ENCODE measurements at places on chromosomes 13 and 19. TPM values are rescaled to one million over a fixed set of nuclear protein-coding genes. Genes with fewer than 3 reads are reported as not detected.

DNA sequence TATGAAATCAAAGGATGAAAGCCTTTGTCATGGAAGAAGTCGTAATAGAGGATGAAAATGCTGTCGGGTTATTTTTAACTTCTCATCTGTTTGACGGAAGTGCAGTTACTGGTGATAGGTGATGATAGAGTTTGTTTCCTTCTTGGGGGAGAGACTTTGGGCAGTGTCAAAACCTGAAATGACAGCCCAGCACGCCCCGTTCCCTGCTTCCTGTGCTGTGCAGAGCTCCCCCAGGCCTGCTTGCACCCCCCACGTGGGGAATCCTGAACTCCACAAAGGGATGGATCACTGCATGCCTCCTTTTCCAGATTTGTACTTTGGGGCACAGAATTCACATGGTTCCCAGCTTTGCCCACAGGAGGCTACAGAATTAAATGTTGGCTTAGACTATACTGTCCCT lies 102.7 kb downstream of the ATP11A start:
- peak; percentile 25 for DNase-seq
- peaks cover 14% of the 10 kb centered on the region for H3K36me3 ChIP-seq
- H3K4me3 ChIP-seq: no peak overlapping the region
- H3K4me1 ChIP-seq: no peaks in the 10 kb centered on the region
- no peaks in the 10 kb centered on the region for H3K27me3 ChIP-seq

GRCh38 chr13:76991432-76991795 lies 467 bp upstream of the CLN5 start:
- no peaks in the 10 kb centered on the region for H3K27me3 ChIP-seq
- H3K4me1 ChIP-seq: peaks cover 9% of the 10 kb centered on the region
- H3K4me3 ChIP-seq: peak overlapping the region; percentile 68
- H3K36me3 ChIP-seq: peaks cover 9% of the 10 kb centered on the region
- peak; percentile 20 for DNase-seq

GRCh38 chr13:28716511-28716910 lies 2.3 kb downstream of the SLC46A3 start:
- H3K36me3 ChIP-seq: no peaks in the 10 kb centered on the region
- peak; percentile 66 for DNase-seq
- H3K4me3 ChIP-seq: no peak overlapping the region

The ZNF358 gene
- 163 TPM for total RNA-seq

The ACP4 gene
- not detected for total RNA-seq

The ACTN4 gene
- 1,036 TPM for total RNA-seq

The POU2F2 gene
- not detected for total RNA-seq

The INAFM1 gene
- 33.7 TPM for total RNA-seq

The TNPO2 gene
- total RNA-seq: 82.6 TPM

DNA sequence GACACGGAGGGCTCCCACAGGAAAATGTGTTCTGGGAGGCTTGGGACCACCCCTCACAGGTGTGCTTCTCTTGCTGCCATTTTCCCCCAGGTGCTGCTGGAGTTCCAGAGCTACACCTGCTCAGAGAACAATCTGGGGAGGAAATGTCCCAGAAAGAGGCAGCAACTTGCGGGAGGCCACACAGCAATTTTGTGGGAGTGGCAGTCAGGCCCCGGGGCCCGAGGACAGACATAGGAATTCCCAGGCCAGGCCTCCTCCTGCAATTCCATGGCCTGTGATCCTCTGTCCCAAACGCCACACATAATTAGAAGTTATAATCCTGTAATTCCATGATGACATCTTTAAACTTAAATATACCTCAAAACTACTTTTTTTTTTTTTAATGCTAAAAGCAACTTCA lies 1.8 kb downstream of the RHPN2 start:
- no peak overlapping the region for H3K4me3 ChIP-seq
- H3K27ac ChIP-seq: no peak overlapping the region
- no peak for DNase-seq
- H3K4me1 ChIP-seq: no peaks in the 10 kb centered on the region

The RASIP1 gene
- 85.9 TPM for total RNA-seq

GRCh38 chr13:24178847-24179485 lies 18.4 kb downstream of the SPATA13 start:
- H3K4me1 ChIP-seq: no peaks in the 10 kb centered on the region
- DNase-seq: no peak
- no peak overlapping the region for H3K27ac ChIP-seq
- no peak overlapping the region for H3K4me3 ChIP-seq
- H3K27me3 ChIP-seq: no peaks in the 10 kb centered on the region

The RNF17 gene
- not detected for total RNA-seq

DNA sequence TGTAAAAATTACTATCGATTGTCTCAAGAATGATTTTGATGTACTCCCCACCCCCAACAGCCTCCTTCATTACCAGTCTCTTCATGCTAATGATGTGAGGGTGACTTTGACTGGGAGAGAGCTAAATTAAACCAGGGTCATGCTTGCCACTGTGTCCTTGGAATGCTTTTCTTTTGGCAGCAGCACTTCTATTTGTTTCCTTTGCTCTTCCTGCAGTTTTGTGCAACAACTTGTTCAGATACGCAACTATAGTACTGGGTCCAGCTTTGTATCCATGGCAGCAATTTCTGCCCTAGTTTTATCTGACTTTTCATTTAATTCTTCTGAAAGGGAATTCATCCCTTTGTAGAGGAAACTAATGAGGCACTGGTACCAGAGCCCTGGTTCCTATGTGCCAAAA lies 2792.1 kb downstream of the PCDH9 start:
- H3K36me3 ChIP-seq: no peaks in the 10 kb centered on the region
- H3K4me3 ChIP-seq: no peak overlapping the region
- H3K27ac ChIP-seq: no peak overlapping the region
- H3K27me3 ChIP-seq: no peaks in the 10 kb centered on the region

DNA sequence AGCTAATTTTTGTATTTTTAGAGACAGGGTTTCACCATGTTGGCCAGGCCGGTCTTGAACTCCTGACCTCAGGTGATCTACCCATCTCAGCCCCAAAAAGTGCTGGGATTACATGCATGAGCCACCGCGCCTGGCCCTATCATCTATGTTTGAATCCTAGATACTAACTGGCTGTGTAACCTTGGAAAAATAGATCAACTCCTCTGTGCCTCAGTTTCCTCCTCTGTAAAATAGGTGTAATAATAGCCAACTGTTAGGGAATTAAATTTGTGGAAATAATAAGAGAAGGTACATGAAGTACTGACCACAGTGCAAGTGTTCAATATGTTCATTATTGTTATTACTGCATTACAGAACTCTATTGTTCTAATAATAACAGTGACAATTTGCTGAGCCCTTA lies 4.3 kb downstream of the SPTBN4 start:
- no peak for DNase-seq
- H3K27me3 ChIP-seq: no peaks in the 10 kb centered on the region
- H3K4me3 ChIP-seq: no peak overlapping the region
- no peaks in the 10 kb centered on the region for H3K36me3 ChIP-seq

The ZNF729 gene
- not detected for total RNA-seq

The CGB8 gene
- total RNA-seq: not detected

- H3K4me3 ChIP-seq: no peak overlapping the region
- H3K27ac ChIP-seq: no peak overlapping the region
- H3K4me1 ChIP-seq: no peaks in the 10 kb centered on the region
- H3K36me3 ChIP-seq: no peaks in the 10 kb centered on the region
Observed at GRCh38 chr13:47639738-47640447, 361.2 kb downstream of the SUCLA2 start.

The VSTM1 gene
- total RNA-seq: not detected

The IL17D gene
- not detected for total RNA-seq

- no peaks in the 10 kb centered on the region for H3K27me3 ChIP-seq
- DNase-seq: no peak
- H3K27ac ChIP-seq: no peak overlapping the region
Observed at GRCh38 chr13:33624253-33624652, 193.7 kb upstream of the RFC3 start.

- no peak overlapping the region for H3K27ac ChIP-seq
- no peak for DNase-seq
- H3K4me3 ChIP-seq: peak overlapping the region; percentile 13
- peaks cover 33% of the 10 kb centered on the region for H3K4me1 ChIP-seq
Observed at GRCh38 chr13:113816254-113816929, 47.5 kb downstream of the GAS6 start.

All from ascending aorta (tissue), 2 donors.